ENCODE measurements at places on chromosomes 6 and 20.
A peak's percentile ranks its signal among the peaks of the same experiment; 100 is the strongest.

DNA sequence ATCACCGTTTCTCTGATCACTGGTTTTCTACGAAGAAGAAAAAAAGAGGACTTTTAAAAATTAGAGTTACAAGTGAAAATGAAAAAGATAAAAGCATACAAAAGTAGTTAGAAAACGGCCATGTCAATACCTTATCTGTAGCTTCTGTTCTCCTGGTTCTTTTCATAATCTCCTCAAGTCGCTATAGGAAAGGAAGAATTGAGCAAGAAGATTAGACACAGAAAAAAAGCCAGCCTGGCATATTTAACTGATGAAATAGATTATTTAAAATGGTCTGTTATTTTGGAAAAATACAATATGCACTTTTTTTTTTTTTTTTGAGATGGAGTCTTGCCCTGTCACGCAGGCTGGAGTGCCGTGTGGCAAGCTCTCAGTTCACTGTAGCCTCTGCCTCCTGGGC is 70.2 kb upstream of the BCLAF1 start:
- ATAC-seq: no peak

DNA sequence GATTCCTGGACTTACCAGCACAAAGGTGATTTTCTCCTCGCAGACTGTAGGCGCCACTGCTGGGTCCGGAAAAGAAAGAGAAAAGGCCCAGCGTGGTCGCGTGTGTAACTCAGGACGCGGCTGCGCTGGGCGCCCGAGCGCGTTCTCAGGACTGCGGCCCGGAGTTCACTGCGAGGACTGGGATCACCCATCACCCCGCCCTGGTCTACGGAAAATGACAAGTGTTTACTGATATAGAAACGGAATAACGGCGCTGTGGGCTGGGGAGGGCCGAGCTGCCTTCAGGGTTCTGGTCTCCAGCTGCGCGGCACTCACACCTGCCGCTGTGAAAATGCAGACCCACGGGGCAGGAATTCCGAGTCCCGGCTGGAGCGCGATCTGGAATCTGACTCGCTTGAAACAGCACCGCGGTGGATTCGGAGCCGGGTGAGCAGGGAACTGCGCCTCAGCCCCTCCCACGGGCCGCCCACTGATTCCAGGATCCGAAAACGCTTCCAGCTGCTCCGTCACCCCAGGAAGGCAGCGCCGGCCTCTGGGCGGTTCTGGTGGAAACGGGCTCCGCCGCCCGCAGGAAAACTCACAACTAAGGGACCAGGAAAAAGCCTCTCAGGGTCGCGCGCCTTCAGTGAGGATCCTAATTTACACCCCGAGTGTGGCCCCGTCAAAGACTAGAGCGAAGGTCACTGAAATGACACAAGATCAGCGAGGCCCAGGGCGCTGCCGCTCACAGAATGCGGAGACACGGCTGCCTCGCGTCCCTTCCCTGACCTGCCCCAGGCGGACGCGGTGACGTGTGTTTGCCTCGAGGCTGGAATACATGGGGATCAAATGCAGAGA is 34.5 kb downstream of the HLA-A start:
- ATAC-seq: peak; percentile 87

DNA sequence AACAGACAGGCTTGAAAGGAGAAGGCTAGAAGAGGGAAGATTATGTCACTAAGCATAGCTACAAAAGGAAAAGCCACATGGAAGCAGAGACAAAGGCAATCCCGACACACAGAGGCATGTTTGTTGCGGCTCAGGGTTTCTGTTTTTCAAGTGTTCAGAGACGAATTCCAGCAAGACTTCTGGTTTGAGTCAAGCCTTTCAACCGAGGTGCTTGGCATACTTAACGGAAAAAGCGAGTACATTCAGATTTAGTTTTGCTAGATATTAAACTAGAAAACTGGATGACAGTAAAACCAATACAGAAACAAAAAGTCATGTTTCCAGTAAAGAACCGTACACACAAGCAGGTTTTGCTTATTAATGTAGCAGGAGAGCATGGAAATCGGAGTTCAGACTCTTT is 27.2 kb downstream of the MCUR1 start:
- ATAC-seq: no peak

- no peak for ATAC-seq
Observed at GRCh38 chr20:10537850-10538480, 102.9 kb downstream of the SLX4IP start.

- no peak for ATAC-seq
Observed at GRCh38 chr6:148969603-148970061, 222.8 kb downstream of the UST start.

DNA sequence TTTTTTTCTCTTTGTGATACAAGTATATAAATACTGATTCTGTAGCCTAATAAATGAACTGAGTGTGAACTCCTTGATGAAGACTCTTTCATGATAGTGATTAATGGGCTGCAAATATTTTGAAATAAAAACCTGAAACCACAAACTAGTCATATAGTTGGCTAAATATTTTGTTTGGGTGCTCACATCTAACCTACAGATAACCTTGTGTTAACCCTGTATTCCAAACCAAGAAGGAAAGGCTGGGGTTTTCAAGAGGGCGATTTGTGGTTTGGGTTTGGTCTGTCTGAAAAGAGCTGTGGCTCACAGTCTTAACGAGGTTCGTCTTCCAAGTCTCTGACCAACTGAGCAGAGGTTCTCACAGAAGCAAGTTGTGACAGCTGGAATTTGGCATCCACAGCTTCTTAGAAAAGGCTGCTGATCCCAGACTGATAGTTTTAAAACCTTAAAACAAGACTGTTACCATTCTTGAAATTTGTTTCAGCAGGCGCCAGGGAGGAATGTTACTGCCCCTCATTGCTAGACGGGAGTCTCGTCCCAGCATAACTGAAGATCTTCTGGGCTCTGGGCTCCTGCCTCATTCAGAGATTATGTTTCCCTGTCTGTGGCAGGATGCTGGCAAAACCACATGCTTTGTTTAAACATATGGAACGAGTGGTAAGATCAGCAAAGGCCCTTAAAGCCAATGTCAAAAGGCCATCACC is 736.4 kb upstream of the MARCKS start:
- ATAC-seq: no peak

DNA sequence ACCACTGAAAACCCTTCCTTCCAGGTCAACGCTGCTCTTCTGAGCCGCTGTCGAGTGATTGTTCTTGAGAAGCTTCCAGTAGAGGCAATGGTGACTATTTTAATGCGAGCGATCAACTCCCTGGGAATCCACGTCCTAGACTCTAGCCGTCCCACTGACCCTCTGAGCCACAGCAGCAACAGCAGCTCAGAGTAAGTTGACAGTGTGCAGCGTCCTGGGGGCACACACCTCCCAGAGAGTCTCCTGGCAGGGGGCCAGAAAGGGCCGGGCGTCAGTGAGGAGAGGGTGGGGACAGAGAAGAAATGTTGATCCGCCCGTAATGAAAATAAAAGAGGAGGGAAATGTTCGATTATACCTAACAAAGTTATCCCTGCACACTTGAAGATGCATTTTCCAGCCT is 5.0 kb downstream of the WRNIP1 start:
- ATAC-seq: no peak

- ATAC-seq: no peak
Observed at GRCh38 chr20:21048841-21049273, 57.3 kb downstream of the LINC00237 start.

DNA sequence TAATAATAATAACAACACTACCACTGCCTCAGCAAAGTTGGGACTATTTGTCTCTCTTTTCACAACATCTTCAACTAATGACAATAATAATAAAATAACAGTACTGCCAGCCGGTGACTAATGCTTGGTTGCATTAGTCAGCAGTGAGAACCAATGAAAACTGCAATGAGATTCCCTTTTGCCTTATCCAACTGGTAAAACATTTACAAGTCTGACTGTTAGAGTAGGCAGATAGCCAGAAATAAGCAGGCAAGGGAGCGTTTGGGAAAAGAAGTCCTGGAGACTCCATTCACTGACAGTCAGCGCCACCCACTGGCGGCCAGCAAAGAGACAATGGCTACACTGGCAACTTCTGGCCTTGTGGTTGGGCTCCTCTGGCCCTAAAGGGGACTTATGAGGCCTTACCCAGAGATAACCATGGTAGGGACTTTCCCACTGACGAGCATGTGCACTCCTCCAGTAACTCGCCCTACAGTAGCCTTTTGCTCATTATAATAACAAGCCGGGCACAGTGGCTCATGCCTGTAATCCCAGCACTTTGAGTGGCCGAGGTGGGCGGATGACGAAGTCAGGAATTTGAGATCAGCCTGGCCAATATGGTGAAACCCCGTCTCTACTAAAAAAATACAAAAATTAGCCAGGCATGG is 3.4 kb upstream of the NSFL1C start:
- peak; percentile 42 for ATAC-seq

- ATAC-seq: no peak
Observed at GRCh38 chr6:156430386-156430785, 346.8 kb upstream of the ARID1B start.

DNA sequence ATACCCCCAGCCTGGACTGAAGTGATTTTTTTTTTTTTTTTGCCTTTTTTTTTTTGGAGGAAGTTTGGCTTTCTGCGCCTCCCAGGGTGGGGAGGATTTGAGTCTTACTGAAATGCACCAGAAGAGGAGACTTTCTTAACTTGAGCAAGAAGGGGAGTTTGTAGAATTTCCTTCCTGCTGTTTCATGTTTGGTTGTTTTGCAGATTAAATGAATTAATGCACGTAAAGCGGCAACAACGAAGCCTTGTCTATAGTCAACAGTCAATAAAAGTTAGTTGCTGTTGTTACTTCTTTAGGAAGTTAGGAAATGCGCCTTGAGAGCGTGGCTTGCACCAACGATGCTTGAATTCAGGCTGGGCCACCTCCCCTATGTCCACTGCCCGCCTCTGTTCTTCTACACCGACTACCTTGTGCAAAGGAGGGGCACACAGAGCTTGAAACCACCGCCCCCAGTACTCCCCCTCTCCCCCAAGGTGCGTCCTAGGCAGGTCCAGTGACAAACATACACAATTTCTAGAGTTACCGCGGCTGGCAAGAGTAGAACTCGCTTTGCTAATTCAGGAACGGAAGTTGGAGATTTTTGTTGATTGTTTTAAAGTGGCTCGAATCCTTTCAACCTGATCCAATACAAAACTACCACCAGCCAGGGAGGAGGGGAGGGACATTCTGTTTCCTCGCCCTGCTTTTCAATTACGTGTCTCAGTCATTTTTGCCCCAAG is 830 bp upstream of the CYP24A1 start:
- no peak for ATAC-seq

DNA sequence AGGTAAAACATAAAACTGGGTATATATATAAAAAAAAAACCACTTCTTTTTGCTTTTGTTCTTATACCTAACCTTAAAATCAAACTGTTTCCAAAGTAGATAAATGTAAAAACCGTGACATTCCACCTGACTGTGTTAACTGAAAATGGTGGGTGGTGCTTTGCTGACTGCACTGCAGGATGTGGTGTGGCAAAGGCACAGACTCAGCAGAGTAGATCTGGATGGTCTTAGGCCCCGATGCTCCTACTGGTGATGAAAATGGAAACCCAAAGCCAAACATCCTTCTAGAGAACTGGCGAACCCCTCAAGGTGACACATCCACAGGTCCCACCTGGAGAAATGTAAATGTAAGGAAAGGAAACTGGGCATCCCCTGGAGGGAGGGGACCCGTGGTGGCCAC is 8.9 kb downstream of the TGIF2 start:
- ATAC-seq: no peak

DNA sequence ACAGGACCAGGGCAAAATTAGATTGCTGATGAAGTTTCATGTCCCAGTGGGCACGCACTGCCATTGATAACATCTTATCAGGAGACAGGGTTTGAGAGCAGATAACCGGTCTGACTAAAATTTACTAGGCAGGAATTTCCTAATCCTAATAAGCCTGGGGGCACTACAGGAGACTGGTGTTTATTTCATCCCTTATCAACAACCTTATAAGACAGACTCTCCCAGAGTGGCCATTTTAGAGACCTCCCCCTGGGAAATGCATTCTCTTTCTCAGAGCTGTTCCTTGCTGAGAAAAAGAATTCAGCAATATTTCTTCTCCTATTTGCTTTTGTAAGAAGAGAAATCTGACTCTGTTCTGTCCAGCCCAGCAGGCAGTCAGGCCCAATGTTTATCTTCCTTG is 423.4 kb upstream of the IMPG1 start:
- ATAC-seq: no peak

- no peak for ATAC-seq
Observed at GRCh38 chr6:52416629-52417151, 3.5 kb upstream of the EFHC1 start.

- no peak for ATAC-seq
Observed at GRCh38 chr6:157432892-157433265, 51.9 kb downstream of the ZDHHC14 start.

DNA sequence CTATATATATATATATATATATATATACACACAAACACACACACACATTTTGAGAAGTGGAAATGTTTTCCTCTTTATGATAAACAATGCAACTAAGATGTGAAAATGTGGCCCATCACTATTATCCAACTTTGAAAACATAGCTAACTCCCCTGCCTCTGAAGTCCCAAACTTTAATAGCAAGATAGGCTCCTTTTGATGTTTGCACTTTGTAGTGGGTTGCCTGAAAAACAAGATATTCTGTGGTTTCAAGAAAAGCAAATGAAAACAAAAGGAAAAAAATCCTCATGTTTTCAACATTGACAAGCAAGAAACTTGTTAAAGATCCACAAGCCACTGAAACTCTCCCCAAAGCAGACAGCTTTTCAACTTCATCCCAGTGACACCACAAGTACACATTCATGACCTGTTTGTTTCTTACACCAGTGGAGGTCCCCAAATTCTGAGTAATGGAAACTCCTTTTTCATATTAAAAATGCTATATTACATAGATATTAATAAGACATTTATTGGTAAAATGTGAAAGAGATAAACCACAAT is 90.0 kb downstream of the IPCEF1 start:
- ATAC-seq: no peak

GRCh38 chr20:17029698-17030097 is 197.1 kb upstream of the PCSK2 start:
- no peak for ATAC-seq
